ENCODE measurements at places on chromosomes 2 and 18.

DNA sequence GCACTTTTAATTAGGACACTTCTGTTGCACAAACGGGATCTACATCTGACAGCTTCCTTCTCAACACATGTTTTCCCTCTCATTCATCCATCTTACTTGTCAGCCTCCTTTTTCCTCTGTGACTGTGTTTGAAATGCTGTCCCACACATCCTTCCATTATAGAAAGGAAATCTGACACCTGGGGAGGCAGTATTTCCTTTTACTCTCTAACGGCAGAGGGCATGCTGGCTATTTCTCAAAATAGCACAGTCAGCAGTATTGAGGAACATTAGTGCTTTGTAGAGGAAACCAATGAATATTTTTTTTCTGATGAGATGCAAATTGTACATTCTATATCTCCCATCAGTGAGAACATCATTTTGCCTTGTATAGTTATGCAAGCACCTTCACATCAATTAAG lies 668.7 kb downstream of the SLC4A3 start:
- no peak for DNase-seq

- DNase-seq = no peak
Observed at GRCh38 chr18:59661891-59662701, 35.1 kb downstream of the CCBE1 start.

DNA sequence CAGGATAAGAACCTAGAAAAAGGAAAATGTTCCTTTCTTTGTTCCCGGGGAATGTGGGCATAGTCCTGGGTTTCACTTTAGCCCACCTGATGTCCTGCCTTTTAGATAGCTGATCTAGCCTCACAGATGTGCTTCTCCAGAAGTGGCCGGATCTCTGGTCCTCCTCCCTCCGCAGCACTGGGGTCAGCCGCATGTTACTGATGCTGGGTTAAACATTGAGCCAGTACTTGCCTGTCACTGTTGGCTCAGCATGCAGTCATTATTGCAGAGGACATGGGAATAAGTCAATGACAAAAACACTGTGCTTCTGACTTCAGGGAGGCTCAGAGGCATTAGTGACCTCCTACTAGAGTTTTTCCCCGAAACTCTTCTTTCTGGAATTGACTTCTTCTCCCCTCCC lies 27.6 kb downstream of the NCK2 start:
- DNase-seq = no peak

DNA sequence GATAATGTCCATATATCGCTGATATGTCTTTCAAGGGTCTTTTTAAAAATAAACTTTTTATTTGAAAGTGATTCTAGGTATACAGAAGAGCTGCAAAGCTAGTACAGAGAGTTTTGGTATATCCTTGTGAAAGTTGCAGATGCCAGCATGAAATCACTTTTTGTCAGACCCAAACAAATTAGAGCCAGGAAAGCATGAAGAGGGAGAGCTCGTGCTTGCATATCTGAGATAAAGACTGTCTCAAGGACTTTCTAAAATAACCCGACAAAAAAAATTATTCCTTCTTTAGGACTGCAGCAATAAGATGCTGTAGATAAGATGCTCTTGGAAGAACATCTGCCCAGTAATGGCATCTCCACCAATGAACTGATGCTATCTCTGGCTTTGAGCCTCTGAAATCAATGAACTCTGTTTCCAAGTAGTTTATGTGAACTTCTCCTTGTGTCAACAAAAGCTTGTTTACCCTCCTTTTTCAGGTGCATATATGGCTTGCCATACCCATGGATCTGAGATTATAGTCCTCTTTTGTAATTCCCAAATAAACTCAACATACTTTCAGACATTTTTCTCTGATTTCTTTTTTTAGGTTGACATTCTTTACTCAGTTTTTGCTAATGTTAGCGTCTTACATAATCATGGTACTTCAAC lies 774.6 kb upstream of the FAM98A start:
- no peak for DNase-seq

GRCh38 chr2:169362118-169362893 lies at the start of gene LRP2:
Gene LRP2, minus strand, starts transcription at chr2:169362534. Its CDS starts 135 bp downstream, at chr2:169362399.
- peak; percentile 26 for DNase-seq

All from Calu3 (cell line).